ENCODE measurements at places on chromosomes 11 and 22.
A peak's percentile ranks its signal among the peaks of the same experiment; 100 is the strongest.

DNA sequence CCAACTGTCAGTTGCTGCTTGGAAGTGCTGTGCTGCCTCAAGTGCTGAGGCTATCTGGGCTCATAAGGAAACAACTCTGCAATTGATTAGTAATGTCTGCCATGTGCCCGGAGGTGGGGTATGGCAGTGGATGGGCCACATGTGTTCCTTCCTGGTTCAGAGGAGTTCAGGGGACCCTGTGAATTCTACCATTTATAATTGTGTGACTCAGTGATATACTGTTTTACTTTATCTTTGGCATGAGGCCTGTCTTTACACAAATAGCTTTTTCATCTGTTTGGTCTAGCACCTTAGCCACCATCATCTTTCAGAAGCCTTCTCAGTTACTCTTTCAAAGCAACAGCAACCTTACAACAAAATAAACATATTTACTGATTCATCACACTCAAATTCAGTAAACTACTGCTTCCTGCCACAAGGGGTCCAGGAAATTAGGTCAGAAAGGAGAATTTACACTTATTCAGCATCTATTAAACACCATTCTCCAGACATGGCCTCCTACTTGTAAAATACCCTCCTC is 20.9 kb downstream of the DKK3 start:
- peak; percentile 42 for DNase-seq

DNA sequence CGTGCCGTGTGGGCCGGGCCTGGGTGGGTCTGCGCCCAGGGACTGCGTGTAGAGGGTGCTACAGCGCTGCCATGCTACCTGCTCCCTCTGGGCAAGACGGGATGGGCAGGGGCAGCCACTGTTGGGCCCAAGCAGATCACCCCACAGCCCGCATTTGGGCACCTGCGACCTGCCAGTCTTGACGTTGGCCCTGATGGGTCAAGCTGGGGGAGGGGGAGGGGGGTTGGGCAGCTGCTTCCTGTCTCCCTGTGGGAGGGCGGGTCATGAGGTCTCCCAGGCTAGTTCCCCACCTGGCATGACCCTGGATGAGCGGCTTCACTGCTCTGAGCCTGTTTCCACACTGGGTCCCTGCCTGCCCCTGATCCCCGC is 2.8 kb upstream of the RPS19BP1 start:
- no peak for DNase-seq

DNA sequence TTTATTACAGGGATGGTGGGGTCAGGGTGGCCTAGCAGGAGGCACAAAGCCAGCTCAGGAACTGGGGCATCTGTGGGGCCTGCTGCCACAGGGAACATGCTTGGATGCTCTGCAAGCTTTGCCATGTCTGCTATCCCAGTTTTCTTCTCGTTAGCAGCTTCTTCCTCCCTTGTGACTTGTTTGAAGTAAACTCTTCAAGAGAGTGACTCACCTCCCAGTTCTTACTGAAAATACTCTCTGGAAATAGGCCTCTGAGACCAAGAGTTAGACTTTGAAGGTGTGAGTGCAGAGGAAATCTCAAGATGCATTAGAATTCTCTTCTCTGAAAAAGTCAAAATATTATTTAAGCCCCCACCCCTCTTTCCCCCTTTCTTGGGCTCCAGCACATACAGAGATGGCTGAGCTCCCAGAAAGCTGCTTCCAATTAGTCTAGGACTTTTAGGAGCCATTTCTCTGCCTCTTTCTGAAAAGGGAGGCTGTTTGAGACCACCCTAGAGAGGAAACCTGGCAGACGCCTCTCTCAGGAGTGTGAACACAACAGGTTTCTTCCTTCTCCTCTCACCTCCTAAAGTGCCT is 15.1 kb downstream of the CWC15 start:
- DNase-seq, result peak; percentile 50

DNA sequence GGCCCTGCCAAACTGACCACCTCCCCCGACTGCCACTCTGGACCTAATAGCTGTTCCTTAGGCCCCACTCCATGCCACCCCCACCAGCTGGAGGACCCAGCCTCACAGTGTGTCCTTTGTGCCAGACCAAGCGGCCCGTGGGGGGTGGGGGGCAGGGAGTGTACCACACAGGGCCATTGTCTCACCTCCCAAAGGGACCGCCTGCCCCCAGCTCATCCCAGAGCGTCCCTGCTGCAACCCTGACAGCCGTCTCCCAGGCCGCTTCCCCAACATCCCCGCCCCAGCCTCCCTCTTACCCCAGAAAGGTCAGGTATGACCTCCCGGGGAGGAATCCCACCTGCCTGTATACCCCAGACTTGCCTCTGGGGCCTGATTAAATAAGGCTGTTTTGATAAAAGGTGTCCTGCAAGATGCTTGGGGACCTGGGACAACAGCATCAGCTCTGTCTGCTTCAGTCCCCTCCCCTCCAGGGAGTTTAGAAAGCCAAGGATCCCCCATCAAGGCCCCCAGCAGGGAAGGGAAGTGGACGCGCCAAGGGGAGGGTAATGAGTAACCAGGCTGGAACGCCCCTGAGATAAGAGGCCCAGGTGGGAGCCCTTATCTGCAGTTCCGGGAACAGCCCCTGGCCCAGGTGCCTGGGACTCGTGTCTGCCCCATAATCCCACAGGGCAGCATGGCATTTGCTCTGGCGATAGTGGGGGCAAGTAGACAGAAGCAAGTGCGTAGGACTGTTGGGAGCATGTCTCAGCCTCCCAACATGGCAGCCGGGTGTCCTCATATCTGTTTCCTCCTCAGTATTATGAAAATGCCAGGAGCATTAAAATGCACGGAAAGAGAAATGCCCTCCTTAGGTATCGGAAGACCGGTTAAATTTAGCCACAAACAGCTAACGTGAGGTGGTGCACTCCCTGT is 9.0 kb downstream of the CDC42EP1 start:
- DNase-seq, result no peak

GRCh38 chr11:8267831-8268529 is 4.3 kb upstream of the LMO1 start:
- DNase-seq, result no peak

DNA sequence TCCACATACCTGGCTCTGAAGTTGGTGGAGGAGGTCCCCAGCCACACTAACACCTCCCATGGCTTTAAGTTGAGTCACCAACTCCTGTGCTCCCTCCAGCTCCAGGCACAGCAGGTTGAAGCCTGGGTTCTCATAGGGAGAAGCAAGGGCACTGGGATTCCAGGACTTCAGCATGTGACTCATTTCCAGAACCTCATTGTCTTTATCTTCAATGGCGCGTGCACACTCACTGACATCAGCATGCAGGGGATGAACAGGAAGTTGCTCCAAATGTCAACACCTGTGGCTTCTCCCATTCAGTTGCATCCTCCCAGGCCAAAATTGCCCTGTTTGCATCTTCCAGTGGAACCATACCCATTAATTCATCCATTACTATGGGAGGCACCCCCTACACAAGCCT is 5.8 kb upstream of the UBQLNL start:
- DNase-seq, result no peak

DNA sequence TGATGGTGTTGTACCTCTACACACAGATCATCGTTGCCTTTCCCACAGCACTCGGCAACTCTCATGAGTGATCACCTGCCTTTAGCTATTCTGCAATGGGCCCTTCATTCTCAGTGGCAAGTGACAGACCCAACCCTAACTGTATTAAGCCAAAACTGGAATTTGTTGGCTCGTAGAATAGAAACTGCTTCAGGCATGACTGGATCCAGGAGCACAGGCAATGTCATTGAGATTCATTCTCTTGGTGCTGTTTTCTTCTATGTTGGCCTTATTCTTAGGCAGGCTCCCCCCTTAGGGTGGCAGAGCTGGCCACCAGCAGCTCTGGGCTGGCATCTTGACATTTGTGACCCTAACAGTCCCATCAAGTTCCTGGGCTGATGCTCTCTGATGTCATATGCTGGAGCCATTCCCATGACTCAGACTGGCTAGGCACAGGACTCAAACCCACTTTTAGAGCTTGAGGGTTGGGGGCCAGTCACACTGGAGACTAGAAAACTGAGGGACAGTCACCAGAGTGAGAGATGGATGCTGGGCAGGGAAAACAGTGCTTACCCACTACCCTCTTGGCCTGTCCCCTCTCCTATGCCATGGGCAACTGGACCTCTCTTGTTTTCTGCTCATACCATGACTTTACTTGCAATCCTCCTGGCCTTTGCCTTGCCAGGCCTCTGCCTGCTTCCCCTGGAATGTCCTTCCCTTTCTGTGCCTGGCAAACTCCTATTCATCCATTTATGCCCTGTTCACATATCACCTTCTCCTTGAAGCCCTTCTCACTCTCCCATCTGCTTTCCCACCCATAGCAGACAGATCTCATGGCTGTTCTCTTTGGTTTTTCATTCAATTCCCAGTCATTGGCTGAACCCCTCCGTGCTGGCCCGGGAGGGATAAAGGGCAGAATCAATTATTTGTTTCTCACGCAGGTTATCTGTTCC is 7.1 kb upstream of the CDC42EP2 start:
- no peak for DNase-seq

- no peak for DNase-seq
Measured at GRCh38 chr22:27980424-27981148, 61.5 kb upstream of the PITPNB start.

- DNase-seq, result no peak
Measured at GRCh38 chr11:49208006-49208721, at the start of gene FOLH1. FOLH1 (minus strand) TSS chr11:49208602; CDS start chr11:49208409, 193 bp downstream.

- DNase-seq, result no peak
Measured at GRCh38 chr11:103544874-103545273, 435.6 kb downstream of the DYNC2H1 start.

- no peak for DNase-seq
Measured at GRCh38 chr11:73391665-73392064, 15.5 kb downstream of the RELT start.

- DNase-seq, result peak; percentile 20
Measured at GRCh38 chr11:2777386-2777785, 77.6 kb upstream of the KCNQ1OT1 start.

DNA sequence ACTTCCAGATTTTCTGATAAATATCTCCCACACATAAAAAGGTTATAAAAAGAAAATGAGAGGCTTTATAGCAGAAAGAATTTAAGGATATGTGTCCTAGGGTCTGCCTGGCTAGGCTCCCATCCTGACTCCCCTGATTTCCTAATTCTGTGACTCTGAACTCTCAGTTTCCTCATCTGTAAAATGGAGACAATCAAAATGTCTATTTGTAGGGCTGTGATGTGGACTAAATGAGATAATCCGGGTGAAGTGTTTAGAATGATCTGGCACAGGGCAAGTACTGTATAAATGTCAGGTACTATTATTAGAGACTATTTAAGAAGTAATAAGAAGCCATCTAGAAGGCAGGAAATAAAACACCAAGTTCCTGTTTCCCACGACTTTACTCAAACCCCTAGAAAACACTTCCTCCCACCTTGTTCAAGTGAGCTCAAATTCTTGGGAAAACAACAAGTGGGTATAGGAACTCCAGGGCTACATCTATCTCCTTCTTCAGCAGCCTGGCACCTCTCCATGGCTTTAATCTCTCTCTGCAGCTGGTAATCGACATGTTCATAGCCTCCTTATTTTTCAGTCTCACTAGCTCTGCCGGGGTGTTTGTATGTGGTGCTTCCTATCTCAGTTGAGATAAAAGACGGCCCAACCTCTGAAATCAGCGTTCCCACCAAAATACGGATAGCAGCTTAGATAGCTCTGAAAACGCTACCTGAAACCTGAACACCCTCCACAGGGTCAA is 6.7 kb downstream of the ASCC2 start:
- DNase-seq, result no peak

DNA sequence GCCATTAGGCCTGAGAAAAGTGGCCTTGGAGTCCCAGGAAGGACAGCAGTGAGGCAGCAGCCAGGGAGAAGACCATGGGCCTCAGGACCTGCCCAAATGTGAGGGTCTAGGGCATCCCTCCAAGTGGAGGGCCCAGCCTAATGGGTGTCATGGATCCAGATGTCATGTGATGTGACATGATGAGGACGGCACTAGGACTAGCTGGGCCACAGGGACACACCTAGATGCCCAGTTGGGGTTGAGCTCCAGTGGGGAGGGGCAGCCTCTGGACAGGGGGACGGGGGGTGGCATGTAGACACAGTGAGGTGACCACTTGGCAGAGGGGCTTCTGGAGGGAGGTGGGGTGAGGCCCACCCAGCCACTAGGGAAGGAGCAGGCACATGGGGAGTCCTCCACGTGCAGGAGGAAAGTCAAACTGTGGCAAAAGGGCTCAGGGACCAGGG is 5.4 kb downstream of the SCARF2 start:
- DNase-seq, result no peak

DNA sequence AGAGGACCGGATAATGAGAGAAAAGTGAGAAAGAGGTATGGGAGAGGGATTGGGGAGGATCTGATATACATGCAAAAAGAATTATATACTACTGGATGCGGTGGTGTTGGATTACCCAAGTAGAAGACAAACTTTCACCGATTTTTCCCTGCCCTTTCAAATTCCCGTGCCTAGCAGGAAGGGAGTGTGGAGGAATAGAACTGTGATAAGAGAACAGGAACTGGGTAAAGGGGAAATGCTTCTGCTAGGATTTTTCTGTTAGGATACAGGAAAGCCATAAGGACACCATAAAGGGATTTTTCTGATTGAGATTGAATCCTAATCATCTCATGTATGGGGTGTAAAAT is 480 bp upstream of the MTMR2 start:
- DNase-seq, result peak; percentile 64

- DNase-seq, result peak; percentile 37
Measured at GRCh38 chr11:125941619-125942611, 3.9 kb upstream of the VSIG10L2 start.

- no peak for DNase-seq
Measured at GRCh38 chr11:65982824-65983588, 19.0 kb downstream of the EIF1AD start.

- no peak for DNase-seq
Measured at GRCh38 chr11:5719703-5720495, 16.3 kb upstream of the OR56B1 start.

GRCh38 chr11:113484223-113484622 is 9.0 kb upstream of the DRD2 start:
- DNase-seq, result no peak

GRCh38 chr11:83643115-83643514 is 356.9 kb upstream of the CCDC90B start:
- DNase-seq, result no peak

DNA sequence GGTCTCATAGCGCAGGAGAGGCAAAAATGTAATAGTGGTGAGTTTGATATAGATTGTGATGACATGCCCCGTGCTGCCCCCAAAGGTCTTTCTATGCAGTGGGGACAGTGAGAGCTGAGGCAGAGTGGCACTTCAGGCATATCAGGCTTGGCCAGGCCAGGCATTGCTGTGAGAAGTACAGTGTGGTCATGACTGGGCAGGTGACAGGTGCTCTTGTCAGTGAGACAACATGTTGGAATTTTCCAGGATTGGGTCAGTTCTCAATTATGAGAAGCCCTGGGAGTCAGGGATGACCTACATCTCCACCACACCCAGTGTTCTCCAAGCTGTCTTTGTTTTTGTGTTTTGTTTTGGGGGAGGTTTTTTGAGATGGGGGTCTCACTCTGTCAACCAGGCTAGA is 3.7 kb downstream of the SNAP29 start:
- no peak for DNase-seq

Measured in fibroblast of the aortic adventitia (primary cell).